ENCODE measurements at places on chromosomes 2 and 18.

- no peak for DNase-seq
Observed at GRCh38 chr2:174263997-174264396, 15.7 kb upstream of the OLA1 start.

- DNase-seq = no peak
Observed at GRCh38 chr2:48438266-48438665, 91.7 kb upstream of the STON1 start.

DNA sequence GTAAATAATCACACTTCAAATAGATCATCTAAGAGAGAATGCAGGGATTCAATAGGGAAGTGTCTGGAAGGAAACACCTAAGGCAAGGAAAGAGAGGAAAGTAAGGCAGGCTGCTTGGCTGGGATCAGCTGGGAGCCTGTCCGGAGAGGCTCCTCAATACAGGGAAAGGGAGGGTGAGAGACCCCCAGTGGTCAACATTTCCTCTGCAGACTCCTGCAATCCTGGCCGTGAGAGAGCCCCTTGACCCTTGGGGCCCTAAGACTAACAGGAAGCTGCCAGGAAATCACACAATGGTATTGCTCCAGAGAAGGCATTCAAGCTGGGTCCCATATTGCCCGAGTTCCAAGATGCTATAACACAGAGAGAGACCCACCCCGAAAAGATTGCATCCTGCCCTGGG lies 549.4 kb downstream of the NYAP2 start:
- DNase-seq = no peak

GRCh38 chr2:88836351-88836750 lies 144.9 kb downstream of the RPIA start:
- DNase-seq = no peak

DNA sequence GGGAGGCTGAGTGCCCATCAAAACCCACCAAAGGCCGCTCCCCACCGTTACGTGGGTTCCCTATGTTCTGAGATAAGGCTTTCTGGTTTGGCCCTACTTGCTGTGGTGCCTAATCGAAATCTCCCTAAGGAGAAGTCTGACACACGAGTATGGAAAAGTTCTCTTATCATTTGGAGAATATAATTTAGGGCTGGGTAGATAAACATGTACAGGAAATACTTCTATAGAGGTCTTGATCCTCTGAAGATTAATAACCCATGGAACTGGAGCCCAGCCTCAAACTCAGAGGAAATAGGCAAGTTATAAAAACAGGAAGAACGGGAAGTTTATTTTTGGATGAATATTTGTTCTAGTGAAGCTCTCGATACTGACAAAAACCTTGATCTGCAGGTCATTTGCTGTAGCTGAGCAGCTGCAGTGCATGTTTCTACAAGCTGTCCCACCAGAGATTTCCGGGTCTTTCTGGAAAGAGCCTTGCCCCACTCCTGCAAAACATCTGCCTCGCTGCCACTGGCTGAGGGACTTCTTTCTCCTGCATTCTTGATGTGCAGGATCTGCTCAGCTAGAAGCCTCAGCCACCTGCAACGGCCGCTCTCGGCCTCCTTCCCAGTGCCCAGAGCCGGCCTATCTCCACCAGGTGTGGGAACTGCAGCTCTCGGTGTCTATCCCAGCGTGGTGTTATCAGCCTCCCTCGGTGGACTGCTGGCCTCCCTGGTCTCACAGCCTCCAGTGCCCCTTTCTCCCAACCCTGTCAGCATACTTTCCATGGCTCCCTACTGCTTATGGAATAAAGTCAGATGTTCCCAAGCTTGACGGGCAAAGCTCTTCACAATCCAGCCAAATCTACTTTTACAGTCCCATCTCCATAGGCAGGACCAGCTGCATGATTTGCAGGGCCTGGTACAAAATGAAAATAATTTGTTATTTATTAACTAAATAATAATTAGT lies 48.6 kb downstream of the SPRED2 start:
- DNase-seq = no peak

DNA sequence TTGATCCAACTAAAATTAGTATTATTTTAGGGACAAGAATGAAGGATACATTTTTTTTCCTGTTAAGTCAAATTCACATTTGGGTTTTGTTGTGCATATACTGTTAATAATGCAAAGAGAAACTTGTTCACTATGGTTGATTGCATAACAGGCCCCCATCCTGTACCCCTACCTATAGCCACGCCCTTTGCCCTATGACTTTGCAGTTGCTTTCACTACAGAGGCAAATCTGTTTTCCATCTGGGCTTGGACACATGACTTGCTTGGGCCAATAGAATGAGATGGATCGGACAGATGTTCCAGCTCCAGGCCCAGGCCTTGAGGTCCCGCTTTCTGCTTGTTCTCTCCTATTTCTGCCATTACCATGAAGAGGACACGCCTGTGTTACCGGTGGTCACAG lies 278.5 kb upstream of the HNRNPA3 start:
- DNase-seq = no peak

- DNase-seq = no peak
Observed at GRCh38 chr2:150122871-150123613, 364.4 kb downstream of the RND3 start.

DNA sequence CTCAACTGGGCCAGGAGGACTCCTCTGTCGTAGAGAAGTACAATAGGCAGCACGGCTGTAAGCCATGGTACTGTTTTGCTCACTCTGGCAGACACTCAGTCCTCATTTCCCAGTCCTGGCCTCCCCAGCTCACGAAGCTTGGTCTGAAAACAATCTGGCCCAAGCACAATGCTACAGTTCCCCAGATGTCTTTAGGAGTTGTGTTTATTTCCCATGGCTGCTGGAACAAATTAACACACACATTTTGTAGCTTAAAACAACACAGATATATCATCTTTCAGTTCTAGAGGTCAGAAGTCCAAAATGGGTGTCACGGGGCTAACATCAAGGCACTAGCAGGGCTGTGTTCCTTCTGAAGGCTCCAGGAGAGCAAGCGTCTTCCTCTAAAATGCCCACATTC lies 13.0 kb downstream of the FABP1 start:
- no peak for DNase-seq

DNA sequence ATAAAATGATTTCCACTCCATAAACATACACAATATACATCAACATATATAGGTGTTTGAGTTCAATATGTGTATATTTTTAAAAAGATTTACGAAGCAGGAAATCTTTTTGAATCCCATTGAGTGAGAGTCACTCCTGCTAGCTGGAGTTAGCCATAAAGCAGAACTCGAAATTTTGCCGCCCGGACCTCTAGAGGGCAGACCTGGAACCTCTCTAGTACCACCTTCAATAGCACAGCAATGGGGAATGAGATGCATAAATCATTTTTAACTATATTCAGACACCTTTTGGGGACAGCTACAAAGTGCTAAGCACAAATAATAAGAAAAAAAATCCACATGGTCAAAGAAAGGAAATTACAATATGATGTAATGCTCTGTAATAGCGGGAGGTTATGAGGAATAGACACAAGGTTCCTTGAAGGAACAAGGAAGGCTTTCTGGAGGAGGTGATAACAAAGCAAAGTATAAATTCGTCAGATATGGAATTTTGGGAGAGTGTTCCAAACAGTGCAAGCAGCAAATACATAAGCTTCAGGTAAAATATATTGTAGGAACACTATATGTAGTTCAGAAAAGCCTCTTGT lies 533.4 kb downstream of the ERBB4 start:
- DNase-seq = no peak

GRCh38 chr2:51960281-51960680 lies 928.3 kb upstream of the NRXN1 start:
- DNase-seq = no peak

- DNase-seq = no peak
Observed at GRCh38 chr2:224941960-224942359, 100.3 kb downstream of the DOCK10 start.

- no peak for DNase-seq
Observed at GRCh38 chr2:174729797-174730697, 34.2 kb downstream of the CHRNA1 start.

DNA sequence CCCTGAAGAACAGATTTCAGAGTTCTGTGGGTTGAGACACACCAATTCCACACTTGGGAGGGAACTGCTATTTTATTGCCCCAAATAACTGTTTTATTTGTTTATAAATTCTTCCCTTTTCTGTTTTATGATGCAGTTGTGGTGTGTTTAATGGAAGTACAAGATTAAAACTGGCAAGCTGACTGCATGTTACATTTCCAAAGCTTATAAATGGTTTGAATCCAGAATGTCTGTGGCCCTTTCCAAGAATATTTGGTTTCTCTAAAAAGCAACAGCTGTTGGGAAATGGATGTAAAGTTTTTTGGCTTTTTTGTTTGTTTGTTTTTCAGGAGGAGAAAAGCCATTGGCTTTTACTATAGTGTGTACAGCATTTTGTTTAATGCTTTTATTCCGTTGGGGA lies 234.5 kb downstream of the MTX2 start:
- no peak for DNase-seq

DNA sequence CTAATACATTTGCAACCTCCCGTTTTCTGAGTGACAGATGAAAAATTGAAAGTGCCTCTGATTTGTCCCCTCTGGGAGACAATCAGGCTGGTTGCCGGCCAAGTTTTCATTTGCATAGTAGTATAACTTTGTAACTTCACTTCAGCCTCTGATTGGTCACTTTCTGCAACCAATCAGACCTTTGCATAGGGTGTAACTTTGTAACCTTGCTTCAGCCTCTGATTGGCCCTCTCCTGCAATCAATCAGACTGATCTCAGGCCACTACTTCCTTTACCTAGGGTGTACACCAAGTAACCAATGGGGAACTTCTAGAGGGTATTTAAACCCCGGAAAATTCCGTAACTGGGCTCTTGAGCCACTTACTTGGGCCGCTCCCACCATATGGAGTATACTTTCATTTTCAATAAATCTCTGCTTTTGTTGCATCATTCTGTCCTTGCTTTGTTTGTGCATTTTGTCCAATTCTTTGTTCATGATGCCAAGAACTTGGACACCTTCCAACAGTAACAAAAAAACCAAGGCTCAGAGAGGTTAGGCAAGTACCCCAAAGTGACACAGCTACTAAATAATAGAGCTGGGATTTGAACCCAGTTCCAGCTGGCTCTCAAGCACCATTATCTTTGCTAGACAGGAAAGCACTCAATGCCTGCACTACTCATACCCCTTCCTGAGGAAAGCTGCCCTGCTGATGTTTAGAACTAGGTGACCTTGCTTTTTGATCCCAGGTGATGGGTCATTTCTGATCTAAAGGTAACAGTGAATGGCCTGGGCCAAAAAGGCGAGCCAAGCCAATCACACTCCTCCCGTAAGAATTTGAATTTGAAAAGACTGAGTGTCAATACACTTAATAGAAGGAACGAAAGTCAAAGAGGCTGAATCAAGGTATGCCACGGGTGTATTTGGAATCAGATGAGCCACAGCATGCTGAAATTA lies 10.9 kb upstream of the MYOM1 start:
- no peak for DNase-seq

- no peak for DNase-seq
Observed at GRCh38 chr2:28085201-28085600, 194.7 kb downstream of the BABAM2 start.

- DNase-seq = no peak
Observed at GRCh38 chr18:63266888-63267790, 52.4 kb downstream of the BCL2 start.

DNA sequence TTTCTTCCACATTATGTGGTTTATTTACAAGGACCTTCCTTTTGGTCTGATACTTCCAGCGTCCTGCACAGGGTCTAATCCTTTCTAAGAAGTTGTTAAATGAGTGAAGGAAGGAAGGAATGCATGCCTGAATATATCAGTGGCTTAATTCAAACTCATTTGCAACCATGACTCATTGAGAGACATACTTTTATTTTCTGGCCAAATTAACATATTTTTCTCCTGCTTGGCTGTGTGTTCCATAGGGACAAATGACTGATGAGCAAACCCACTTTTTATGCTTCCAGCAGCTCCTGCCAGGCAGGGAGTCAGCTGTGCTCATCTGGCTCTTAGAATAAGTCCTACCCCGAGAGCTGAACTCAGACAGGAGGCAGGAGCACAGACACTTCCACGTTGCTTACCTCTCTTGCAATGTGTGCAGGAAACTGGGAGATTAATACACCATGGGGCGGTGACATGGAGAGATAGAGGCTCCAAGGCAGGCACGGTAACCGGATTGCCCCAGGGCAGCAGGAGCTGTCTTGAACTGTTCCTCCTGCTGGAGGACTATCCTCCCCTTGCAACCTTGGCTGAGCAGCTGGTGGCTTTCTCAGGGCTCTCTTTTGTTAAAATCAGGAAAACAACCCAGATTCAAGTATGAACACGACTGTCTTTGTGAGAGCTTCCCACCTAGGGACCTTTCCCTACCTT lies 667.5 kb upstream of the HS6ST1 start:
- DNase-seq = no peak

- no peak for DNase-seq
Observed at GRCh38 chr2:7527165-7527722, 610.0 kb downstream of the RNF144A start.

- DNase-seq = no peak
Observed at GRCh38 chr2:201420442-201421113, 30.7 kb downstream of the TRAK2 start.

- no peak for DNase-seq
Observed at GRCh38 chr2:237371856-237372255, 42.1 kb downstream of the COL6A3 start.

DNA sequence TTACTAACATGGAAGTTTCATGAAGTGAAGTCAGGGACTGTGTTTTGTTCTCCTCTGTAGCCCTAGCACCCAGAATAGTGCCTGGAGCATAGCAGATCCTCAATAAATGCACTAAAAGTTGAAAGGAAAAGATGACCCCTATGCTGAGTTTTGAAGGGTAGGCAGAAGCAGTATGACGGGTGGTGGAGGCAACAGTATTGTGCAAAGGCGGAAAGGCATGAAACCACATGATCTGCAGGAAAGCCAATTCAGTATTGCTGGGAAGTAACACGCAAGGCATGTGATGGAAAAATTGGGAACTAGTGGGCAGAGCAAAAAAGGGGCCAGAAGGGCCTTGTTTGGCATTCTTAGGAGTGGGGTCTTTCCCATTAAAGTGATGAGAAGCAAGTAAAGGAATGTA lies 23.1 kb downstream of the DTNB start:
- no peak for DNase-seq

GRCh38 chr2:5472673-5473072 lies 219.5 kb upstream of the SOX11 start:
- DNase-seq = no peak

- DNase-seq = no peak
Observed at GRCh38 chr2:84424152-84424551, 34.9 kb downstream of the SUCLG1 start.

DNA sequence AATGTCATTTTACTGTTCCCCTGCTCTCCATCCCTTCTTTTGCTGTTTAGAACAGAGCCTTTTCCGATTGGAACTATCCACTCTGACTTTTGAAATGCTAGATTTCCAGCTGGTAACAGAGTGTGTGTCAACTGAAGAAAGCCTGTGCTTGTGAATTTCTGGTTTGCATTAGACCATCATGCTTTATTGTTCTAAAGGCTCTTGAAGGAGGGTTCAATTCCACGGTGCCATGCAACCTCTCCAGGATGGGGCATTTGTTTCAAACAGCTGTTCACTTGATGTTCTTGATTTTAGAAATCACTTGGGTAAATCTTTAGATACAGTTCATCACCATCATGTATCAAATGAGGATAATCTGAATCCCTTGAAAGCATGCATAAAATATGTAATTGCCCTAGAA lies 156.7 kb downstream of the QPCT start:
- DNase-seq = no peak

Data from cerebellar nuclear complex (tissue), 1 donor.